ENCODE measurements at places on chromosomes 2 and 18. TPM values are rescaled to one million over a fixed set of nuclear protein-coding genes. Genes with fewer than 3 reads are reported as not detected.

DNA sequence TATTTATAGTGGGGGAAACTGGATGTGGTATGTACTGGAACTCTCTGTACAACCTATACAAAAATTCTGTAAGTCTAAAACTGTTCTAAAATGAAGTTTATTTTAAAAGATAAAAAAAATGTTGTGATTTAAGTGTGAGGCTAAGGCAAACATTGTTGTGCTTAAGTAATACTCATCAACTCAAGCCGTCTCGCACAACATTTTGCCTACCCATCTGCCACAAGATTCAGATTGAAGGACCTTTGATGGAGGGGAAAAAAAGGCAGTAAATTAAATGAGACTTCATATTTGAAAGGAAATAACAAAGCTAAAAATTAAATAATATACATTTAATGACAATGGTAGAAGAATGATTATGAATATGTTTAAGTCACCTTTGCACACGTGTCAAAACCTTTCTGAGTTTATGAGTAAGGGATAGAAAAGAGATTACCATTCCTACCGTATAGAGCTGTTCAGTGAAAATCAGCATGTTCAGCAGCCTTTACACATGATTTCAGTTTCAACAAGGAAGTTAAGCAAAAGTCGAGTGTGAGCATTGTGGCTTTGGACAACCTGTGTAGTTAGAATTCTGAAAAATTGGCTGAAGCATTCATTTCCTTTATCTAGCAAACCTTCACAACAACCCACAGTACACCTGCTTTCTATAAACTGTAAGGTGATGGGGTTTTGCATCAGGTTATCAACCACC, 499.3 kb downstream of the IRS1 start:
- no peak for DNase-seq

The GULP1 gene
- 25.0 TPM for polyA plus RNA-seq

DNA sequence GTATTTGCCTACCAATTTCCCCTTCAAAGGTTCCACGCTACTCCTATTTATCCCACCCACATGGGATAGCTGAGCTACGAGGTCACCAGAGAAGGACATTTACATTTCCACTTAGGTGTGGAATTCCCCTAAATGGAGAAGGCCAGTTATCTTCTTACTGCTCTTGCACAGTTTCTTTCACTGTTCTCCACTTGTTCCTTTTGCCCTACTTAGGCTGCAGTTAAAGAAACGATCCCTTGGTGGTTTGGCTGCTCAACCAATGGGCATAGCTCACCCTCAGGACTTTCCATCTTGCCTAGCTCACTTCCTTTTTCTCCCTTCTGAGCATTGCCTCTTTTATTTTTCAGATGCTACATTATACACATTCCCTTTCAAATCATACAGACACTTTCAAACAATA, 11.2 kb upstream of the NABP1 start:
- DNase-seq, result no peak

DNA sequence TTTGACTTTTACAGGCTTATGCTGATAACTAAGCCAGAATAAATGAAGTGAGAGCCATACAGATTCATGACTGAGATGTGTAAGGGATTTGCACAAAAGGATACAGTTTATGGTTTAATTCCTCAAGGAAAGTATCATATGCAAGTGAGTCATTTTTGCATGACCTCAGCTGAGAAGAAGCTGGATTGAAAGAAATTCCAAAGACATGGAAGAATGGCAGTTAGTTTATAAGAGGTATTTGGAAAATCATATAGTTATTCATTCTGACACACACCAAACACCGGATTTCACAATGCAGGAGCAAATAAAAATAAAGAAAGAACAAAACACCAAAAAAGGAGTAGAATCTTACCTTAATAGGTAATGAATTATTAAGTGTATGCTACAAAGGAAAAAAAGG, 83.2 kb upstream of the RND3 start:
- DNase-seq, result peak; percentile 31

- no peak for DNase-seq
These were observed 26.9 kb upstream of the ASAP2 start for GRCh38 chr2:9179572-9180201.

The IL1A gene
- not detected for polyA plus RNA-seq

The CFAP65 gene
- polyA plus RNA-seq, result not detected

GRCh38 chr2:127469974-127470373, 51.7 kb downstream of the PROC start:
- no peak for DNase-seq

- DNase-seq, result no peak
These were observed 476.0 kb downstream of the EIPR1 start for GRCh38 chr2:2901384-2902345.

Data from muscle of arm (tissue), 14 donors.